T-cell (primary cell): ENCODE measurements at places on chromosomes 13 and 19. TPM values are rescaled to one million over a fixed set of nuclear protein-coding genes. Genes with fewer than 3 reads are reported as not detected.

DNA sequence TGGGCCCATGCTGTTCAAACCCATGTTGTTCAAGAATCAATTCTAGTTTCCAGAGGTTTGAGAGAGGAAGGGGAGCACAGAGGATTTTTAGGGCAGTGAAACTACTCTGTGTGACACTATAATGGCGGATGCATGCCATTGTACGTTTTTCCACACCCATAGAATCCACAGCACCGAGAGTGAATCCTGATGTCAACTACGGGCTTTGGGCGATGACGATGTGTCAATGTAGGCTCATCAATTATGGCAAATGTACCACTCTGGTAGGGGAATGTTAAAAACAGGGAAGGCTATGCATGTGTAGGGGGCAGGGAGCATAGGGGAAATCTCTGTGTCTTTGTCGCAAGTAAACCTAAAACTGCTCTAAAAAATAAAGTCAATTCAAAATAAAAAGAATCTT, 70.7 kb upstream of the UBAC2 start:
- no peak overlapping the region for H3K27ac ChIP-seq
- H3K36me3 ChIP-seq = no peaks in the 10 kb centered on the region
- H3K27me3 ChIP-seq = no peaks in the 10 kb centered on the region
- no peak for DNase-seq
- H3K4me1 ChIP-seq = no peaks in the 10 kb centered on the region
- H3K4me3 ChIP-seq = no peak overlapping the region

- H3K36me3 ChIP-seq = no peaks in the 10 kb centered on the region
- no peaks in the 10 kb centered on the region for H3K4me1 ChIP-seq
- H3K4me3 ChIP-seq = no peak overlapping the region
- no peak for DNase-seq
- no peak overlapping the region for H3K27ac ChIP-seq
These were observed 68.0 kb upstream of the CEACAM8 start for GRCh38 chr19:42662712-42663111.

DNA sequence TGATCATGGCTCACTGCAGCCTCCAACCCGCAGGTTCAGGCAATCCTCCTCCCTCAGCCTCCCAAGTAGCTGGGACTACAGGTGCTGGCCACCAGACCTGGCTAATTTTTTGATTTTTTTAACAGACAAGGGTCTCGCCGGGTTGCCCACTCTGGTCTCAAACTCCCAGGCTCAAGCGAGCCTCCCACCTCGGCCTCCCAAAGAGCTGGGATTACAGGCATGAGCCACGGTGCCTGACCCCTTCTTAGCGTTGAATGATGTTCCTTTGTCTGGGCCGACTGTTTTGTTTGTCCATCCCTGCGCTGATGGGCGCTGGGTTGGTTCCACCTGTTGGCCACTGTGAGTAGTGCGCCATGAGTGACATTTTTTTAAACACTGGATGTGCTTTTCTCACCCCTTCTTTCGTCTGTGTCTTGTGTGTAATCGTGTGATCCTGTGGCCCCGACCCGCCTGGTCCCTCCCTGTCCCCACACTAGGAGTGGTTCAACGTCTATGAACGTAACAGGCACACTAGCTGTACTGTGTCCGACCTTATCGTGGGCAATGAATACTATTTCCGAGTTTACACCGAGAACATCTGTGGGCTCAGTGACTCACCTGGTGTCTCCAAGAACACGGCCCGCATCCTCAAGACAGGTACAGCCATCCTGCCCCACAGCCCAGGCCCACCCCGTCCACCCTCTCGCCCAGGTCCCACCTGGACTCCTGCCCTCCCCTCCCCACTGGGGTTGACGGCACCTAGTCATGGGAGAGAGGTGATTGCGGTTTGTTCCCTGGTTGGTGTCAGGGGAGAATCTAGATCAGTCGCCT, 15.0 kb upstream of the EMC10 start:
- no peak overlapping the region for H3K4me3 ChIP-seq
- no peaks in the 10 kb centered on the region for H3K4me1 ChIP-seq
- DNase-seq = peak; percentile 43
- peaks cover 63% of the 10 kb centered on the region for H3K27me3 ChIP-seq
- no peaks in the 10 kb centered on the region for H3K36me3 ChIP-seq
- H3K27ac ChIP-seq = no peak overlapping the region

DNA sequence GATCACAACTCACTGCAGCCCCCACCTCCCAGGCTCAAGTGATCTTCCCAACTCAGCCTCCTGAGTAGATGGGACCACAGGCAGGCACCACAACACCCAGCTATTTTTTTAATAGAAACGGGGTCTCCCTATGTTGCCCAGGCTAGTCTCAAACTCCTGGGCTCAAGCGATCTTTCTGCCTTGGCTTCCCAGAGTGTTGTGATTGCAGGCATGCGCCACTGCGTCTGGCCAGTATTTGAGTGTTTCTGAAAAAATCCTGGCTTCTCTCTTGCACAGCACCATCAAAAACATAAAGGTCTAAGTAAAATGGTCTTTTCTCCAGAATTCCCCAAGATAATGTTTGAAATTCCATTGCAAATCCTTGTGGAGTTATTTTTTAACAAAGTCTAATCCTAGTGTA, 47.8 kb downstream of the ELF1 start:
- peaks cover 75% of the 10 kb centered on the region for H3K4me1 ChIP-seq
- H3K4me3 ChIP-seq = no peak overlapping the region
- DNase-seq = no peak
- peaks cover 5% of the 10 kb centered on the region for H3K36me3 ChIP-seq

- H3K4me1 ChIP-seq = no peaks in the 10 kb centered on the region
- H3K27ac ChIP-seq = no peak overlapping the region
- peaks cover 8% of the 10 kb centered on the region for H3K36me3 ChIP-seq
These were observed 73.1 kb downstream of the CEBPG start for GRCh38 chr19:33446330-33447293.

DNA sequence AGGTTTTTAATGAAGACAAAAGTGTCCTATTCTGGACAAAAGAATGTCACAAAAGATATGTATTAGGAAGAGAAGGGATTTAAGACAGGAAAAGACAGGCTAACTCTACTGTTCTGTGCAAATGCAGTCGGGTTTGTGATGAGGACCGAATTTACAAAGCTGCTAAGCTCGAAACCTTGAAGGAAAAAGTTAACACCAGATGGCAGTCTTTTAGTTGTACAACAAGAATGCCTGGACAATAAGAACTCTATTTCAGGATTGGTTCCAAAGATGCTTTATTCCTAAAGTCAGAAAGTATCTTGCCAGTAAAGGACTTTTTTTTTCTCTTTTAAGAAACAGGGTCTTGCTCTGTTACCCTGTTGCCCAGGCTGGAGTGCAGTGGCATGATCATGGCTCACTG, 51.1 kb downstream of the HS6ST3 start:
- no peak for DNase-seq
- no peak overlapping the region for H3K4me3 ChIP-seq
- H3K27ac ChIP-seq = no peak overlapping the region
- H3K27me3 ChIP-seq = no peaks in the 10 kb centered on the region
- H3K4me1 ChIP-seq = no peaks in the 10 kb centered on the region

DNA sequence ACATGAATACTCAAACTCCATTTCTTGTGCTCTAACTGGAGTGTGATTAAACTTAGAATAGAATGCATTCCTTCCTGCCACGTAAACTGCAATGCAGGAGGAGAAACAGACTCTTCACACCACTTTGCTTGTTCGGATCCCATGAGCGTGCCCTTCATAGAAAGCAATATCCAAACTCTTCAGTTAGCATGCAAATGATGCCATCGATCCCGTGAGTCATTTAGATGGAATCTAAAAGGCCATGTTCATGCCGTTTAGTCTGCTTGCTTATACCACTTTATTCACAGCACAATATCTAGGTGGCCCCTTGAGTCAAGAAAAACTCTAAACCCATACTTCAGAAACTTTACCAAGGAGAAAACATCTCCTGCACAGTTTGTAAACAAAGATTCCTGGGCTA, 225.8 kb downstream of the OXGR1 start:
- H3K4me1 ChIP-seq = no peaks in the 10 kb centered on the region
- no peaks in the 10 kb centered on the region for H3K36me3 ChIP-seq
- no peak for DNase-seq
- H3K4me3 ChIP-seq = no peak overlapping the region
- H3K27ac ChIP-seq = no peak overlapping the region

The TMEM38A gene
- total RNA-seq = 0.77 TPM

The PEG3 gene
- 0.39 TPM for total RNA-seq

DNA sequence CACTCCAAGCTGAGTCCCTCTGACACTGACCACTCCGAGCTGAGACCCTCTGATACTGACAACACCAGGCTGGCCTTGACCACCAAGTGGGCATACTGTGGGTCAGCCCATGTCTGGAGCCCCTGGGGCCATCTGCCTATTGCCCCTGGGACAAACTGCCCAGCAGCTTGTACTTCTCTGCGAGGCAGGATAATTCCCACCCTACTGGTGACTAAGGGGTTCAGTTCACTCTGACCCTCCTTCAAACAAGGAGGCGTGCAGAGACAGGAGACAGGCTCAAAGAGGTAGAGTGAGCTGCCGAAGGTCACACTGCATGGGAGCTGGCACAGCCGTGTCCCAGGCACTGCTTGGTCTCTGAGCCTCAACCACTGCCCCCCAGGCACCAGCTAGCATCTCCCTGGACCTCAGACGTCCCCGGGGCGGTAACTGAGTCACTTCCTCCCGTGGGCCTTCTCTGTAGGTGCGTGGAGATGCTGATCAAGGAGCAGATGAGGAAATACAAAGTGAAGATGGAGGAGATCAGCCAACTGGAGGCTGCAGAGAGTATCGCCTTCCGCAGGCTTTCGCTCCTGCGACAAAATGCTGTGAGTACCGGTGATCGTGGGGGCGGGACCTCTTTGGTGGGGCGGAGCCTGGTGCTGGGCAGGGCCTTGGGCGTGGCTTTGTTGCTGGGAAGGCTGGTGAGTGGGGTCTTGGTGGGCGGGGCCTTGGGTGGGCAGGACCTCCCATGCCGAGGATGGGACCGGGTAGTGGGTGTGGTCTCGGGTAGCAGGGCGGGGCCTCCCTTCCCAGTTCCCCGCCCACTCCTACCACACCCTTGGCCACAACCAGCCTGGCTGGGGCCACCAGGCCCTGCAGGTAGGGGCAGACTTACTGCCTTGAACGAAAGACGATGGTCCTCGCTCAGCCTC, 5.8 kb upstream of the USE1 start:
- no peak overlapping the region for H3K4me3 ChIP-seq
- H3K4me1 ChIP-seq = peaks cover 6% of the 10 kb centered on the region
- H3K27me3 ChIP-seq = no peaks in the 10 kb centered on the region
- no peak overlapping the region for H3K27ac ChIP-seq

The MYBPC2 gene
- not detected for total RNA-seq

The PSG2 gene
- not detected for total RNA-seq

DNA sequence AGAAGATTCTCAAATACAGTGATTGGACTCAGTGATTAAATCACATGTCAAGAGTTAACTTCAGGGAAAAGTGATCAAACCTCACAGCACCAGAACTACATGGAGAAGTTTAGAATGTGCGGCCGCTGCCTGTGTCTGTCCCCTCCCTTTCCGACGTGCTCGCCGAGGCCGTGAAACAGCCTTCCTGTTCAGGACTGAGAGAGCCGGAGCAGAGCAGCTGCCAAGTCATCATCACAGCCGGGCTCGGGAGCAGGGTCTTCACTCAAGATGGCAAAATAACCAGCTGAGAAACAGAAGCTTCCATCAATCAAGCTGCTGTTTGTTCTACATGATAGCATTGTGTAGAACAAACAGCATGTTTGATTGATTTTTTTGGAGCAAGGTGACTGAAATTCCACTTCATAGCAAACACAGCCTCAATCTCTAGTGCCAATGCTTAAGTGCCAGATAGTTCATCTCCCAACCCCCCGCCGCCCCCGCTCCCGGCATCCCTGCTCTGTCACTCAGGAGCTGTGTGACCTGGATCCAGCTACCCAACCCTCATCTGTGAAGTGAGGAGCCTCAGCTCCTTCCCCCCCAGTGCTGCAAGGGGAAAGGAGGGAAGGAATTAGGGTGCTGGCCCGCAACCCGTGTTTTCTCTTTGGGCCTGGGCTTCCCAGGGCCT, 70.6 kb downstream of the HSPH1 start:
- H3K4me1 ChIP-seq = no peaks in the 10 kb centered on the region
- no peaks in the 10 kb centered on the region for H3K36me3 ChIP-seq
- H3K27me3 ChIP-seq = no peaks in the 10 kb centered on the region
- H3K4me3 ChIP-seq = no peak overlapping the region
- no peak for DNase-seq
- no peak overlapping the region for H3K27ac ChIP-seq

- no peak overlapping the region for H3K27ac ChIP-seq
- peaks cover 27% of the 10 kb centered on the region for H3K4me1 ChIP-seq
- H3K36me3 ChIP-seq = no peaks in the 10 kb centered on the region
- DNase-seq = no peak
These were observed 29.1 kb downstream of the NFIX start for GRCh38 chr19:13024126-13024950.

DNA sequence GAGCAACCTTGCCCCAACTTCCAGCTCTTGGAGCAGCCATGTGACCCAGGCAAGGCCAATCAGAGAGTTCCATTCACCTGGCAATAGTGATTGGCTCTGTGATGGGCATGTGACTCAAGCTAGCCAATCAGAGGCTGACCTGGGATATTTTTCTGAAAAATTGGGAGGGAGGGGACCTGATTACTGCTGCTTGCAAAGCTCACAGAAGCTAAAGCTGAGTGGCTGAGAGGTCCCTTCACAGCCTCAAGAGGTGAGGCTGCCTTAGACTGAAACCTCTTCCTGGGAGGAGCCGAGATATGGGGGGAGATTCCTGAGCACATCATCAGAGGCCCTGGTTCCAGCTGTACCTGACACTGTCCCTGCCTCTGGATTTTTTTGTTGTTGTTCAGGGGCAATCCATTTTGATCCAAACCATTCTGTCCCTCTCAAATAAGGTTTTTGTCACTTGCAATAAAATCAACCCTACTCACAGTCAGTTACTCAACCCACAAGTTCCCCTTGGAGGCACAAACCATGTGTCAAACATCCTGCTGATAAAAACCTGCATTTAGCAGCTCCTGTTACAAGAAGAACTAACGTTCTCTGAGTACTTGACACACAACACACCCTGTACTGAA, 4.8 kb downstream of the CIB3 start:
- no peaks in the 10 kb centered on the region for H3K36me3 ChIP-seq
- DNase-seq = no peak
- no peaks in the 10 kb centered on the region for H3K27me3 ChIP-seq
- no peak overlapping the region for H3K27ac ChIP-seq
- no peak overlapping the region for H3K4me3 ChIP-seq

DNA sequence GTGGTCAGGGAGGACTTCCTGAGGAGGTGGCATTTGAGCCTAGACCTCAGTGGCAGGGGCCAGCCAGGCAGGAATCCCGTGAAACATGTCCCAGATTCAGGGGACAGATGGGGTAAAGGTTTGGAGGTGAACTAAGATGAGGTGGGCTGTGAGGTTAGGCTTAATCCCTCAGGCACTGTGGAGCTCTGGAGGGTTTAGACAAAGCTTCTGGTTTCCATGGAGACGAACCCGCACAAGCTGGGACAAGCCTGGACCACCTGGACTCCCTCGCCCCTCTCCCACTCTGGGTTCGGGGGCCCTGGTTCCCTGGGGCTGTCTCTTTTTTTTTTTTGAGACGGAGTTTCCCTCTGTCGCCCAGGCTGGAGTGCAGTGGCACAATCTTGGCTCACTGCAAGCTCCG, 15.7 kb downstream of the TJP3 start:
- H3K27me3 ChIP-seq = peaks cover 42% of the 10 kb centered on the region
- H3K4me1 ChIP-seq = peaks cover 32% of the 10 kb centered on the region

- no peaks in the 10 kb centered on the region for H3K27me3 ChIP-seq
- H3K4me1 ChIP-seq = peaks cover 33% of the 10 kb centered on the region
- no peak for DNase-seq
- H3K4me3 ChIP-seq = no peak overlapping the region
- H3K36me3 ChIP-seq = peaks cover 30% of the 10 kb centered on the region
These were observed 33.7 kb downstream of the MYO9B start for GRCh38 chr19:17109300-17109699.

The PPM1N gene
- 5.6 TPM for total RNA-seq

The ZNF726 gene
- total RNA-seq = 3.3 TPM
